ENCODE measurements at places on chromosomes 6 and 20.

DNA sequence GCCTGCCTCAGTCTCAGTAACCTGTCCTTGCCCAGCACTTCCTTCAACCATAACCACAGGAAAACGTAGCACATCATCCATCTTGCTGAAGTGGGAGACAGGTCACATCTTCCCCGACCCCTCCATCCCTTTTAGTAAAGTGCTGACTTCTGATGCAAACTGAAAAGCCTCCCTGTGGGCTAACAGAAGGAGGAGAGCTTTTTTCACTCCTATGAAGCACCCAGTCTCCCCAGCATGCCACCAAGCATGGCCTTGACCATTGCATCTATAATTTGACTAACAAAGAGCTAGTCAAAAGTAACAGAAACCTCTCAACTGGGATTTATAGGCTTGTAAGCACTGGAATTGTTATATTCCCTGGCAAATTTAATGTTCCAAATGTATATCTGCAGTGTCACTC is 288.9 kb upstream of the IRAK1BP1 start:
- no peak for DNase-seq

DNA sequence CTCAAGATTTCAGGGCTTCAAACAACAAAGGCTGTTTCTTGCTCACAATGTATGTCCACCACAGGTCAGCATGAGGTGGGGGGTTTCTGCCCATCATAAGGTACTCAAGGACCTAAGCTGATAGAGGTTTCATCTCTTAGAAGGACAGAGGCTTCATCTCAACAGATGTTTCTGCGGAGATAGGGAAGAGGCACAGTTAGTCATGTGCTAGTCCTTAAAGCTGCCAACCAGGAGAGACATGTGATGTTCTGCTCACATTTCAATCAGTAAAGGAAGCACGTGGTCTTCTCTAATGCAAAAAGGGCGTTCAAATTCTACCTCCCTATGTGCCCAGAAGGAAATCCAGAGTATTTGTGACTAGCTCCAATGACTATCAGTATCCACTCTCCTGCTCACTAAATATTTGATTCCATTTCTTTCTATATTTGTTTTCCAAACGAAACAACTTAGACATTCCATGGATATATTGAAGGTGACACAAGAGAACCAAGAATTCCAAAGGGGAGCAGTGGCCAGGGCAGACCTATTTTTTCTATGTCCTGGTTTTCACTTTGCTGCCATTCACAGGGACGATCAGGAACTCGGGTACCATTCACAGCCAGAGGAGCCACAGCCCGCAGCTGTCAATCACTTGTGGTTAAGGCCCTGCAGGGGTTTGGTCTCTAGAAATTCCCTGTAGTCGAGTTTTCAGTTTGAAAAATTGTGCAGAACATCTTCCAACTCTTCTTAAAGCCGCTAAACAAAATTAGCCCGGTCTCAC is 173.2 kb upstream of the FOXA2 start:
- DNase-seq = no peak

- DNase-seq = no peak
Observed at GRCh38 chr6:156686301-156686994, 90.7 kb upstream of the ARID1B start.

GRCh38 chr20:12976720-12977309 is 32.0 kb upstream of the SPTLC3 start:
- DNase-seq = no peak

GRCh38 chr20:23205611-23206041 is 119.5 kb upstream of the CD93 start:
- DNase-seq = no peak

DNA sequence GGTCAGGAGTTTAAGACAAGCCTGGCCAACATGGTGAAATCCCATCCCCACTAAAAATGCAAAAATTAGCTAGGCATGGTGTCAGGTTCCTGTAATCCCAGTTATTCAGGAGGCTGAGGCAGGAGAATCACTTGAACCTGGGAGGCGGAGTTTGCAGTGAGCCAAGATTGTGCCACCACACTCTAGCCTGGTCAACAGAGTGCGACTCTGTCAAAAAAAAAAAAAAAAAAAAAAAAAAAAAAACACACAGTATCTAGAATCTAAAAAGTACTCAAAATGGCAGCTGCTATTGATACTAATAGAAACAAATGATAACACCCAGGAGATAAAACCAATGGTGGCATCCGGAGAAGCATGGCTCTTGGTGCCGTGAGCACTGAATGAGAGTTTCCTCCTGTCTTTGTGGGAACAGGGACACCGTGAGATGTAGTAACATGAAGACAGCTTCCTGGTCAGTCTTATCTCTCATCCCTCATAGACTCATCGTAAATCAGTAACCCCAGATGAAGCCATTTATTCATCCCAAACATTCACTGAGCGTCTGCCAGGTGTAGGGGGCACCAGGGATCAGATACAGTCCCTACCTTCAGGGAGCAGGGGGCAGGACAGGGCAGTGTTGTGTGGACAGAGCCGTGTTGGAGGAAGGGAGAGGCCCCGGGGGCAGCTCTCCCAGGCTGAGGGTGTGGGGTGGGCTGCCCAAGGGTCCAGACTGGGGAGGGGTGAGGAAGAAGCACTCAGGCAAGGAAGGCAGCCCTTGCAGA is 66.1 kb downstream of the SYNJ2 start:
- no peak for DNase-seq

GRCh38 chr6:114140416-114140815 is 169.5 kb upstream of the HDAC2 start:
- DNase-seq = no peak

- peak; percentile 82 for DNase-seq
Observed at GRCh38 chr20:38873050-38873581, 53.1 kb upstream of the FAM83D start.

DNA sequence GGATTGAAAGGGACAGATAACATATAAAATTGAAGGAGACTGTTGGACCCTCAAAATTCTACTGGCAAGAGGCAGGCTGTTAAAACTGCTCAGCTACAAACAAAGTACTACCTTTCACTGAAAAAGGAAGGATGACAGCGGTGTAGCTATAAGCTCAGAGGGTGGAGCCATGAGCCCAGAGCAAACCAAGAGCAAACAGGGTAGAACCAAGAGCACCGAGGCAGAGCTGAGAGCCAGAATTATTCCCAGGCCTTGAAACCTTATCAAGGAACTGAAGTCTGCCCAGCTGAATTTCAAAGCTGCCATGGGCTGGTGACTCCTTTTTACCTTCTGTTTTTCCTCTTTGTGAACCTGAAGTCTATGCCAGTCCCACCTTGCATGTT is 74.7 kb upstream of the SLC4A11 start:
- DNase-seq = no peak

- DNase-seq = no peak
Observed at GRCh38 chr6:129759796-129760605, 50.0 kb upstream of the ARHGAP18 start.

DNA sequence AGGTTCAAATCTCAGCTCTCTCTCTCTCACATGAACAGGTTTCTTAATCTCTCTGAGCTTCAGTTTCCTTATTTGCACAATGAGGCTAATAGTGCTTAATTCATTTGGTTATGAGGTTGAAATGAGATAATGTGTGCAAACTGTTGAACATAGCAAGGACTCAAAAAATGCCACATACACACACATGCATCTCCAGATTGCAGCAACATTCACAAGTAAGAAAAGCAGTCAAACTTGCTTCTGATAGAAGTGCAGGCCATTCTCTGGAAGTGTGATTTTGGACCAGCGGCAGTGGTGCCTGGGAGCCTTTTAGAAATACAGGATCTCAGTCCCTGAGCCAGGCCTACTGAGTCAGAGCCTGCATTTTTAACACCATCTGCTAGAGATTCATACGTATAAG is 25.7 kb downstream of the GSTA4 start:
- DNase-seq = no peak

- no peak for DNase-seq
Observed at GRCh38 chr6:127570739-127571389, 6.1 kb upstream of the C6orf58 start.

- no peak for DNase-seq
Observed at GRCh38 chr6:55180258-55180657, 5.9 kb downstream of the HCRTR2 start.

- DNase-seq = no peak
Observed at GRCh38 chr6:65943548-65943947, 236.5 kb upstream of the EYS start.

GRCh38 chr6:151137542-151137941 is 102.2 kb upstream of the AKAP12 start:
- no peak for DNase-seq

GRCh38 chr6:166463359-166464067 is 80.8 kb upstream of the MPC1 start:
- no peak for DNase-seq

GRCh38 chr20:22866812-22867341 is 168.2 kb upstream of the SSTR4 start:
- no peak for DNase-seq

GRCh38 chr20:61295682-61296628 is 43.9 kb downstream of the CDH4 start:
- DNase-seq = no peak

GRCh38 chr6:117976030-117976651 is 69.1 kb downstream of the SLC35F1 start:
- DNase-seq = no peak

- no peak for DNase-seq
Observed at GRCh38 chr6:68108233-68108835, 526.7 kb upstream of the ADGRB3 start.

GRCh38 chr20:12660918-12661317 is 347.9 kb upstream of the SPTLC3 start:
- DNase-seq = no peak

DNA sequence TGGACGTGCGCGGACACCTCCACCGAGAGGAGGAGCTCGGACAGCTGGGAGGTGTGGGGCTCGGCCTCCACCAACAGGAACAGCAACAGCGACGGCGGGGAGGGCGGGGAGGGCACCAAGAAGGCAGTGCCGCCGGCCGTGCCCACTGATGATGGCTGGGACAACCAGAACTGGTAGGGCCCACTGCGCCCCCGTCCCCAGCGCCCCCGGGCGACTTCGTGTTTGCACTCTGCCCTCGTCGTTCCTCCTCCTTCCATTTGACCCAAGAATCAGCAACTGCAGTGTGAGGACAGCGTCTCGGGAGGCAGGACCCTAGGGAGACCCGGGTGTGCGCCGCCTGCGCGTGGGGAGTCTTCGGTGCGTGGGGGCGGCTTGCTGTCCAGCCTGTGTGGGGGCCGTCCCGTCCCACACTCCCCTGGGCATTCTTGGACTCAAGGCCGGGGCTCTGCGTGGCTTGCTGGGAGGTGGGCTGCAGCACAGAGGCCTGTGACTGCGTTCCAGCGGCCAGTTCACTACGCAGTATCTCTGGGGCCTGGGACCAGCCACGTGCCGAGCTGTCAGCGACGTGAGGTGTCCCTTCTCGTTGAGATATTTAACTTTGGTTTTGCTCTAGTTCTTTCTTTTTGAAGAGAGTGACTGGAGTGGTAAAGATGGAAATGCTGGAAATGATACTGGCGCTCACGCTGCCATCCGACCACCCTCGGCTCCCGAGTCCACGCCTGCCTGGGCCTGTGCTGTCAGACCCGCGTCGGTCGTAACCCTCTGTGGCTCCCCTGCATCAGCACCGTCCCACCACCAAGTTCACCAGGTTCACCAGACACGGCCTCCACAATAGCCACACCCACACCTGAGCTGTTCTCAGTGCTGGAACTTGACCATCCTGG is 5.0 kb upstream of the COL20A1 start:
- no peak for DNase-seq

DNA sequence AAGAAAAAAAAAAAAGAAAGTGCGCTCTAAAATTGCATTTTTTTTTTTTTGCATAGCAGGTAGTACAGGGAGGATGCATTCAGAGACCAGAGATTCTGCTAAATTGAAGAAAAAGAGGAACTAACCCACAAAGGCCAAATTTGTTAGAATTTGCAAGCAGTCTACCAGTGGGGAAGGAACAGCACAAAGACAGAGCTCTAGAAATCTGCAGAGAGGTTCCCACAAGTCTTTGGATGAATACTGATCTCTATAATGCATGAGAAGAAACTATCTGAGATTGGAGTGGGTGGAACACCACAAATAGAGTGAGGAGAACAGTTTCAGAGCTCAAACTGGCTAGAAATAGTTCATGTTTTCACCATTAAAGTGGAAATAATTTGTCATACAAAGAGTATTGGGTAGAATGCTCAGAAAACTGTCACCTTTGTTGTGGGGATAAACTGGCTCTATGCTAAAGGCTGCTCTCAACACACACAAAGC is 79.6 kb upstream of the AHI1 start:
- peak; percentile 53 for DNase-seq

- no peak for DNase-seq
Observed at GRCh38 chr20:23094927-23095326, 8.8 kb upstream of the CD93 start.

GRCh38 chr6:48813836-48814235 is 649.2 kb downstream of the MMUT start:
- DNase-seq = no peak

DNA sequence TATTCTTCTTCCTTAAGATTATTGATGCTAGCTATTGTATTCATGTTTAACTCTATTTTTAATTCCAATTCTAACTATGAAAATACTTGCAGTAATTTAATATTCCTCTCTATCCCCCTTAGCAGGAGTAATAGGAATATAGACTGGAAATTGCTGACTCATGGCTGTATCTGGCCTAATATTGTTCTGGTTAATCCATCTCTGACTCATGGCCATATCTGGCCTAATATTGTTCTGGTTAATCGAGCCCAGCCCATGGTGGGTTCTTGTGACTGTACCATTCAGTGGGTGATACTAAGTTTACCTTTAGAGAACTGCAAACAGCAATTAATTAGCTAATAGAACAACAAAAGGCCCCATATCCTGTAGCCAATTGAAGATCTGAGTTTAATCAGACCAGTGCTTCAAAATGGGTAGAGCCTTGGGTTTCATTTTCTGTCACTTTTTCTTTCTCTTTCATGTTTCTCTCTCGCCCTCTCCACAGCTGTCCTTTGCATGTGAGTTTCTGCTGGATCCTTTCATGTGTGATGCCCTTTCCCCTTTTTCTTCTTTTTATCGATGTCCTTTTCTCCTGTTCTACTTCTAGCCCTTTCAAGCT is 50.6 kb downstream of the SLC22A3 start:
- DNase-seq = no peak

DNA sequence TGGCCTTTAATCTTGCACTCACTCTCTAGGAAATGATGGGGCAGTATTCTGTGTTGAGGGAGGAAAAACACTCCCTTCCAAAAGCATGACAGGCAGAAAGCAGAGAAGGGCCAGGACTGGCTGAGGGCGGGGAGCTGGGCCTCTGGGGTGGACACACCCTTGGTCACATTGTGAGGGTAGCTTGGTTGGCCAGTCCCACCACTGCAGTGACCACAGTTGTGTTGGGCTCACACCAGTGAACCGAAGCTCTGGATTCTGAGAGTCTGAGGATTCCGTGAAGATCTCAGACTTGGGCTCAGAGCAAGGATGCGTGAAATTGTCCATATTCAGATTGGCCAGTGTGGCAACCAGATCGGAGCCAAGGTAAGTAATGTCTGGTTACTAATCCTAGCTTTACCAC is at the start of gene TUBB1:
Gene TUBB1 (plus strand): TSS at position 213 of the 400 bp plus-strand sequence. CDS start 94 bp downstream, at position 307.
- DNase-seq = no peak

- no peak for DNase-seq
Observed at GRCh38 chr20:33803921-33804337, 7.2 kb upstream of the CHMP4B start.

DNA sequence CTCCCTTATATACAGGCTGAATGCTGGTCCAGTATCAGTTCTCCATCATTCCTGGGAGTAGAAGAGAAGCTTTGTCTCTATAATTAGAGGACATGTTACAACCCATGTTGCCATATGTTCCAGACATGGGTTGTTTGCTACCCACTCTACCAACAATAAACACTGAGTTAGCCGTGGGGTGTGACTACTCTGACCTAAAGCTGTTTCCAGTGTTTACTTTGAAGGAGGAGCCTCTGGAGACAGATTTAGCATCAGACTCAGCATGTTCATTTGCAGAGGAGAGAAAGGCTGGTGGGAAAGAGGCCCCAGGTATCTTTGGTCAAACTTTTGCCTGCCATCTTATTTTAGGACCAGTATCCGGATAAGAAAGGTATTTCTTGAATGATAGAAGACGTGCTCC is 157.9 kb upstream of the SNX9 start:
- no peak for DNase-seq
